T-helper 2 cell treated with Interferon-gamma antibody and Interleukin-4, amounts not matched to agents 100 ng/mL and 5 ng/mL, for 36 hours (primary cell): ENCODE measurements at places on chromosomes 12 and 14. TPM values are rescaled to one million over a fixed set of nuclear protein-coding genes. Genes with fewer than 3 reads are reported as not detected.

The GALNT16 gene
- not detected in 2 replicates for total RNA-seq

The TAS2R42 gene
- not detected in 2 replicates for total RNA-seq

The CBLN3 gene
- 5.0 and 5.5 TPM in 2 replicates for total RNA-seq

The ANKRD33 gene
- total RNA-seq = not detected in 2 replicates

The SERPINA12 gene
- not detected in 2 replicates for total RNA-seq

The RND1 gene
- 1.6 and 1.7 TPM in 2 replicates for total RNA-seq

The COX8C gene
- not detected in 2 replicates for total RNA-seq

The SELPLG gene
- total RNA-seq = 219 and 221 TPM in 2 replicates

The TSPAN19 gene
- not detected in 2 replicates for total RNA-seq

The KRT78 gene
- not detected in 2 replicates for total RNA-seq

The KRT3 gene
- not detected in 2 replicates for total RNA-seq

The ABCD2 gene
- total RNA-seq = 19.3 and 20.2 TPM in 2 replicates

The MANSC4 gene
- not detected in 2 replicates for total RNA-seq

The TMEM179 gene
- 0.11 and 0.30 TPM in 2 replicates for total RNA-seq

The KRT82 gene
- not detected in 2 replicates for total RNA-seq

The JKAMP gene
- 29.0 and 29.1 TPM in 2 replicates for total RNA-seq

The NEUROD4 gene
- not detected in 2 replicates for total RNA-seq

The PAWR gene
- 3.2 and 3.5 TPM in 2 replicates for total RNA-seq

The KRT75 gene
- total RNA-seq = not detected in 2 replicates

The DACT1 gene
- 4.3 and 4.8 TPM in 2 replicates for total RNA-seq

The CISTR gene
- total RNA-seq = not detected in 2 replicates

The SLC4A8 gene
- 10.4 and 10.8 TPM in 2 replicates for total RNA-seq

The ETNK1 gene
- 87.1 TPM in 2 replicates for total RNA-seq

The COL2A1 gene
- 0.32 TPM in 1 of 2 replicates, not detected in the other for total RNA-seq

The ENO2 gene
- total RNA-seq = 114 and 120 TPM in 2 replicates

The CPNE6 gene
- total RNA-seq = not detected in 2 replicates

The FOXG1 gene
- not detected in 2 replicates for total RNA-seq

The CD163 gene
- not detected in 2 replicates for total RNA-seq
